LoVo (cell line): ENCODE measurements at places on chromosomes 13 and 19.

GRCh38 chr19:55592391-55593090 is 6.8 kb downstream of the FIZ1 start:
- no peak for DNase-seq

DNA sequence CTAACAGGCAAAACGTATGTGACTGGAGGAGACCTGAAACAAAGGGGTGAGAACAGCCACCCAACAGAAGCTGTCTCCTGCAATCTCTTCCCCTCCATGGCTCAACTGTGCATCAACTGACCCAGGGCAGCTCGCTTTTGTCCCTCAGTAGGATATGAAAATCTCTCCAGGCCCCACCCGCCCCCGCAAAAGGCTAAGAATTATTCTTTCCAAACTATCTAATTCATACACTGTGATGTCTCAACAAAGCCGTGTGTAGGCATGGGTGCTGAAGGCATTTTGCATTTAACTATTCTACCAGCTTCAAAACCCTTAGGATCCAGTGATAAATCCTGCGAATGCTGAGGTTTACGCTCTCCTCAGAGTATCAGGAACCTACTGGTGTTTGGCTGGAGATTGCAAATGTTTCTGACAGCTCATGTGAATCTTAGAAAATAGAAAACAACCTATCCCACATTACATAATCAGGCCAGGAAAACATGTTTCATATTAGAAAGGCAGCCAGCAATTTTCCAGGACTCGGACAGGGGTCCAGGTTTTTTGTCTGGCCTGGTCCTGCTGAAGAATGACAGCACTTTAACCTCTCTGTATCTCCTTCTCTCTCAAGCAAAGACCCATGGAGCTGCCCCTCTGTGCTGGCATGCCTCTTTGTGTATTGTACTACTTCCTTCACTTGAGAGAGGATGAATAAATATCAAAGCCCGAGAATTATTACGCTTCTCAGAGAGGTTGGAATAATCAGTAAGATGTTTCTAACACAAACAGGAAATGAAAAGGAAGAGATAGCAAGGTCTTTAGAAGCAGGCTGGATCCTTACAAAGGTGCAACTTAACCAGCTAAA is 17.3 kb downstream of the DHRS12 start:
- no peak for DNase-seq

DNA sequence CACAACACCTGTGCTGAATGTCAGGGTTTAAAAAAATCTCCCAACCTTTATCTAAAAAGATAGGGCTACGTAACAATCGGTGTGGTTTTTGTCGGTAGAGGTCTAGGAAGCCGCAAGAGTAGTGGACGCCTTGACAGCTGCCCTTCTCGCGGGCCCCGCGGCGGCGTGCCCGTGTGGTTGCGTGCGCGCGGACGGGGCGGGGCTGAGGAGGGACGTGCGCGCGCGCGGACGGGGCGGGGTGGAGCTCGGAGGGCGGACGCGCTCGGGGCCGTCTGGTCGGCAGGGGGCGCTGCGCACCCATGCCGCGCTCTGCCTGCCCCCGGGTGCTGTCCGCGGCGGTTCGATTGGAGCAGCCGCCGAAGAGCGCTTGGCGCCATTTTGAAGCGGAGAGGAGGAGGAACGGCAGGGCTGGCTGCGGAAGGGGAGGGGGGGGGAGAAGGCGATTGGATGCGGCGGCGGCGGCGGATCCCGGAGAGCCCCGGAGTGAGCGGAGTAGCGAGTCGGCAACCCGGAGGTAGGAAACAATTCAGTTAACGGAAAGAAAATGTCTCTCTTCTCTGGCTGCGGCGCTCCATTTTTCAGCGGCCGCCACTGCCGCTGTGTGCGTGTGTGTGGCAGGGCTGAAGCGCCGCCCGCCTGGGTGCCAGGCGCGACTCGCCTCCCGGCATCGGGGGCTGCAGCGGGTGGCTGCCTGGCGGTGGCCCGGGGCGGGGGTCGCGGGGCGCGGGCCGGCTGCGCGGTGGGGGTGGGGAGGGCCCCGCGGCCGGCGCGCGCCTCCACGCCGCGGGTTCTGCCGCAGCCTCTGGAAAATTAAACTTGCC is at the start of gene PDS5B:
PDS5B (plus strand) TSS at position 373 of the 821 bp plus-strand sequence. CDS start 62,321 bp downstream, outside the sequence.
- DNase-seq, result peak; percentile 92

DNA sequence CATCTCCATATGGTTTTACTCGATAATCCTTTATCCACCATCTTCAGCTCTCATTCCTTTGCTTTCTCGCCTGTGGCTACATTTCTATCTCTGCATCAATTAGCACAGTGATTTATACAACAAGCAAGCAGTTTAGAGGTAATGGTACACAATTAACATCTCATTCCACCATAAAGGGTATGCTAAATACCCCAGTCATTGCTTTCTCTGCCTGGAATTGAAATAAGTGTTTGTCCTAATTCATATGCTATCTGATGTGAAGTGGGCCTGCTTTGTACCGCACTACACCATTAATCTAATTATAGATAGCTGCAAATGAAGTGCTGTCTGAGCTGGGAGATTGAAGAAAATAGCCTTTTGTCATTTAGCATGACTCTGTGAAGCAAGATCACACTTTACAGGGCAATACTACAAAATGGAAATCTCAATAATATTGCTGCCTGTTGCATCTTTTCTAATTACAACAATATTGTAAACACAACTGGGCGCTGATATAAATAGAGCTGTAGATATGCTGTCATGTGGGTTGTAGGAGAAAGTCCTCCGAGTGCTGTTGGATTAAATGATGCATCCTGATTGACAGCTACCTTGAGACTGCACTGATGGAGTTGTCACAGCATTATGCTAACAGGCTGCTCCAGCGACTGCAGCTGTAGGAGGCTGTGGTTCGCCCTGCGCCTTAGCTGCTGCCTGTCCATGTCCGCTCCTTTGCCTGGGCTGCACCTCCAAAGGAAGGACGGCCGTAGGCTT is 78.2 kb downstream of the GGACT start:
- DNase-seq, result no peak

GRCh38 chr19:19514215-19514657 is 1.1 kb downstream of the TSSK6 start:
- DNase-seq, result no peak

DNA sequence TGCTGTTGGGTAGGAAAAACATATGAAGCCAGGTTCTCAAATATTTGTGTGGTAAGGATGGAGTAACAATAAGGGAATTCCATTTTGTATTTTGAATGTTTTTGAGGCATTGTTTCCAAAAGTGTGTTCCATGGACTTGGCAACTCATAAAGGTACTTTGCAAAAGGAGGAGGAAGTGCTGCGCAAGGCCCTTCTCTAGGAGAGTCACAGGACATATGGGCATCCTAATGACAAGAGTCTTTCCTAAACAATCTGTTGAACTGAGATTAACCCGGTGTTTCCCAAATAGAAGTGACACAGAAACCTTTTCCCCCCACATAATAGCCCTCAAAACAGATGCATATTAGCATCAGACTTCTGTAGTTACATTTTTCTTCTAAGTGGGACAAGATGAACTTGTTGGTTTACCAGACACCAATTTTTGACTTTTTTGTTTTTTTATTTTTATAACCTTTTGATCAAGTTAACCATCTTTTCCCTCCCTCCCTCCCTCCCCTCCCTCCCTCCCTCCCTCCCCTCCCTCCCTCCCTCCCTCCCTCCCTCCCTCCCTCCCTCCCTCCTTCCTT is 209.3 kb downstream of the PCCA start:
- DNase-seq, result no peak

- no peak for DNase-seq
These were observed 9.5 kb downstream of the NKPD1 start for GRCh38 chr19:45151320-45151719.

DNA sequence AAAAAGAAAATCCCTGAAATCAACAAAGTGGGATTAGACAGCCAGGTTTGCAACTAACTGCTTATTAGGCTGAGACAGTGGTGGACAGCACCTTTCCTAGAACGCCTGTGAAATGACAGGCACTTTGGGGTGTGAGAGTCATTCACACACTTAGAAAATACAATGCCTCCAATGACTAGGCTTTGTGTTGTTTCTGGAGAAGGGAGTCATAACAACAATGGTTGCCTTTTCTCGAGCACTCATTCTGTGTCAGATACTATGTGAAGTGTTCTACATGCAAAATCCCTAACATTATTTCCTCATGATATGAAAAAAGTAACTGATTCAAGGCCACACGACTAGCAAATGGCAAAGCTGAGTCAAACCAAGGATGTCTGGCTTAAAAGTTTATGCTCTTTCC is 41.2 kb downstream of the SACS start:
- DNase-seq, result no peak

DNA sequence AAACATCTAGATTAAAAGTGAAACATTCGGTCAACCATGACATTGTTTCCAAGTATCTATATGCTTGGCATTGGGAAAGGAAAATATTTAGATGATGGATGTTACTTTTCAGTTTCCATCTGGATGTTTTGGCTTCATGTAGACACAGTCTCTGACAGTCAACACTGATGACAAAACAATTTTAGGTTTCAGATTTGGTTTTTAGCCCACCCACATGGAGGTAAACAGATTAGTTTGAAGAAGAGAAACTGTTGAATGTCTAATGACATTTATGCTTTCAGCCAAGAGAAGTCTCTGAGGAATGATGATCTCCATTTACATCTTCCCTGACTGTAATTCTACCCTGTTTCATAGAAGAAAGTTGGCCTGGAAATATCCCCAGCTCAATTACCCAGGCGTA is 379.1 kb downstream of the SLITRK6 start:
- DNase-seq, result no peak

GRCh38 chr19:12722566-12723380 is 959 bp downstream of the TNPO2 start:
- peak; percentile 96 for DNase-seq

DNA sequence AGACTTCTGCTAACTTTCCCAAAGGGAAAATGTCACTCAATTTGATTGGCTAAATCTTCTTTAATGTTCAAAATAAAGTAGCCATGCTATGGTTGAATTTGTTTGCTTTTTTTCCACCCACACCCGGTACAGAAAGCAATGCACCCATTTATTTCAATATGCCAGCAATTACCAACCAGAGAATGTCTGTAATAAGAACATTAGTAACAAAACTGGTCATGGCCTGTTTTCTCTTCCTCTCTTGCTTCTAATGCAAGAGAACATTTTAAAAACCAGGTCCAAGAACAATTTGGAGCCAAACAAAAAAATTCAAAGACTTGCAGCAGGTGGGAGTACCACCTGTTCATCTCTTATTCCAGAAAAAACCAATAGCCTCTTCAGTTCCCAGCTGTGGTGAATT is 1108.8 kb upstream of the PCDH20 start:
- no peak for DNase-seq

DNA sequence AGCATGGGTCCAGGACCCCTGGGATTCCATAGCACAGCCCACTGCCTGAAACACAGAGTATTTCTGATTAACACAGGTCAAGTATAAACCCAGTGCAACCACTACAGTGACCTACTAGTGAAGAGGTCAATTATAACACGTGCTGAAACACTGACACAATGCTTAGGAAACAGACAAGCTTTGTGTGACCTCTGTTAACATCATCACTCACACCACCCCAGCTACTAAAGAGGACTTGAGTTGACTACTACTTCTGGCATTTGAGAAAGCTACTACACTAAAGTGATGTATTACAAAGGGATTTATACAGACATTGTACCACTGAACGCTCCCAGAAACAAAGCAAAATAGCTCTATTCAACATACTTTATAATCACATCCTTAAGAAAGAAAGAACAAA is 1935.9 kb upstream of the PCDH20 start:
- no peak for DNase-seq

GRCh38 chr13:76976490-76976889 is 15.4 kb upstream of the CLN5 start:
- DNase-seq, result no peak

DNA sequence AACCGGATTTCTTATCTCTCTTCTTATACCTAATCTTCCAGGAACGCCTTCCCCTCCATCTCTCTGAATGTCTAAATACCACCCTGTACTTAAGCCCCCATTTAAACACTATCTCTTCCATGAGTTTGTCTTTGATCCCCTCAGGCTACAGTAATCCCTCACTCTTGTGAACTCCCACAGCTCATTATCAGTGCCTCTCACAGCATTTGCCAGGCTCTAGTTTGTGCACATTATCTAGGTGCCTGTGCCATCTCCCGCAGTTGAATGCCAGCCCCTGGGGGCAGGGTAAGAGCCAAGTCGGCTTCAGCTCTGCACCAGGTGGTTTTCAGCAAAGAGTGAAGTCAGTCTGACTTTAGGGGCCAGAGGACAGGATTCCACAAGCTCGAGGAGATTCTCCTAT is 71.4 kb downstream of the FREM2 start:
- no peak for DNase-seq

DNA sequence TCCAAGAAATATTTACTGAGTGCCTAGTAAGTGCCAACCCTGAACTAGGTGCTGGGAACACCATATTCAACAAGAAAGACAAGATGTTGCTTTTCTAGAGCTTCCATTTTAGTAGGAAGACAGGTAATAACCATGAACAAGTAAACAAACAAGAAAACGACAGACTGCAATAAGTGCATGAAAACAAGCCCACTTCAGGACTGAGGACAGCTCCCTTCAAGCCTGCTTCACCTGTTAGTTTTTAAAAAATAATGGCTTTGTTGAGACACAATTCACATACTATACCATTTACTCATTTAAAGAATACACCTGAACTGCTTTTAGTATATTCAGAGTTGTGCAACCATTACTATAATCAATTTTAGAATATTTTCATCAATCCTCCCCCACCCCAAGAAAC is 30.4 kb downstream of the CYP4F22 start:
- no peak for DNase-seq

GRCh38 chr13:61898207-61898606 is 482.6 kb upstream of the PCDH20 start:
- no peak for DNase-seq

- DNase-seq, result peak; percentile 49
These were observed 16.9 kb downstream of the ZNF296 start for GRCh38 chr19:45059258-45059965.

GRCh38 chr13:102729560-102730270 is 34.9 kb upstream of the METTL21C start:
- DNase-seq, result peak; percentile 51

DNA sequence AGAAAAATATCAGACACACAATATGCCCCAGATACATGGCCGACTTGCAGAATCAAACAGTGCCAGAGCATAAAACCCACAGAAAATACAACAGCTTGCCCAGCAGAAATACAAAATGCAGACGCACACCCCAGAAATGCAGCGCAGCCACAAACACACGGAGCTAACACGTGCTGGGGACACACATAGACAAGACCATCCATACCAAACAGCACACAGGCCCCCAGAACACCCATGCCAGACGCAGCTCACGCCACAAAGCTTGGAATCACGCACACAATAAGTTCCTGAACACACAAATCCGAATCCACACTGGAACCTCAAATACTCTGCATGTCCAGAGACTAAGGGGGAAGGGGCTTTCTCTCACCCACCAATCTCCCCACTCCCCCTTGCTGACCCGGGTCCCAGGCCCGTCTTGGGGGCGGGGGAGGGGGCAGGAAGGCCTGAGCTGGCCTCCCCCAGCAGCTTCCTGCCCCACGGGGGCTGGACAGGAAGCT is 17.2 kb downstream of the CCDC97 start:
- DNase-seq, result no peak

DNA sequence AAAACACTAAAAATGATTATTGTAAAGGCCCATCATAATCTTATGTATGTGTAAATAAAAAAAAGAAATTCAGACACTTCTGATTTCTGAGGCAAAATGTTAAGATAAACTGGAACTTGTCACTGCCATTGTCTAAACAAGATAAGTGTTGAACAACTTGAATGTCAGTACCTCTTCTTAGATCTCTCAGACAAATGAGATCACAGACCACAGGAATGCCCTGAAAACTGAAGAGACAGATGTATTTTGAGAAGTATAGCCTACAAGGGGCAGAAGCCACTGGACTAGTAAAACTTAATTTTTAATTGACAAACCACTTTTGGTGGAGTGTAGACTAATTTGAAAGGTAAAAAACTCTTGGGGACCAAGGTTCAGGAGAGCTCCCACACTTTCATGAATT is 375.5 kb upstream of the SLITRK5 start:
- no peak for DNase-seq
